ENCODE measurements at places on chromosomes 11 and 22.

GRCh38 chr11:563066-563811, 2.5 kb downstream of the RASSF7 start:
- no peak for DNase-seq

GRCh38 chr22:27843441-27843840, 41.9 kb upstream of the MN1 start:
- no peak for DNase-seq

GRCh38 chr11:15158351-15159015, 43.8 kb downstream of the INSC start:
- DNase-seq: no peak

GRCh38 chr11:3169255-3170043, 4.3 kb upstream of the OSBPL5 start:
- DNase-seq: peak; percentile 18

DNA sequence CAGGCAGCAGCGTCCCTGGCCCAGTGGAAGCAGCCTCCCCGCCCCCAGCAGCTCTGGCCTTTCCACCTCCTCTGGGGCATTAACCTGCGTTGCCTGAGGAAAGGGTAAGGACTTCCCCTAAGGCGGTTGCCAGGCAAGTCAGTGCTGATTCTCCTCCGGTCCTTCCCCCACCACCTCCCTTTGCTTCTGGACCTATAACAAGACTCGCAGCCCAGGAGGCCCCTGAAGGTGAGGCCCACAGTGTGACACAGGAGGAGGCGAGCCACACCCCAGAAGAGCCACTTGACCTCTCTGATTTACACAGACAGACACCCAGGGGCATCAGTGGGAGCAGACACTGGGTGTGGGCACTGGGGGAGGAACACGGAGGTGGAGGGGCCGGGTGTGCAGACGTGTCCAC, 35.4 kb downstream of the ASCL2 start:
- no peak for DNase-seq

DNA sequence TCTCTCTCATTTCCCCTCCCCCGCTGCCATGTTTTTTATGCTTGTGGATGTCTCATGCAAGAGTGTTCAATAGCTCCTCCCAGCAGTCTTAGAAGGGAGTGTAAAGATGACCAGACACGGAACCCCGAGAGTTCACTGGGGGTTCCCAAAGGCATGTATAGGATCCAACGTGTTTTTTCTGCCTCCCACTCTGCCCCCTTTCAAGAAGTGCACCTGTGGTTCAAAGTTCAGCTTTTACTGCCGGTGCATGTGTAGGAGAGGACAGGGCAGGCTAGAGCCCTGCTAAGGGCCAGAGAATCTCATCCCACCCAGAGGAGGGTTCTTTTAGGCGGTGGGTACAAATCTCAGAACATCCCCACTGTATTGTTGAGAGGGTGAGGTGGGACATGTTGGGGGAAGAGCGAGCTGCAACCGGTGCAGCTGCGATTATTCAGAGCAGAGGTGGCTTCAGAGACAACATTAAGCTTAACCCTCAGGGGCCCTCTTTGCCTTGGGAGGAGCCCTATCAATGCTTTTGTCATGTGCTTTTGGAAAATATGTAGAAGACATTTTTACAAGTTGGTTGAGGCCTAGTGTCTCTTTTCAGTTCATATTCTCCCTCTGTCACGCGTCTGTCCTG, 14.5 kb downstream of the MIF start:
- DNase-seq: no peak

DNA sequence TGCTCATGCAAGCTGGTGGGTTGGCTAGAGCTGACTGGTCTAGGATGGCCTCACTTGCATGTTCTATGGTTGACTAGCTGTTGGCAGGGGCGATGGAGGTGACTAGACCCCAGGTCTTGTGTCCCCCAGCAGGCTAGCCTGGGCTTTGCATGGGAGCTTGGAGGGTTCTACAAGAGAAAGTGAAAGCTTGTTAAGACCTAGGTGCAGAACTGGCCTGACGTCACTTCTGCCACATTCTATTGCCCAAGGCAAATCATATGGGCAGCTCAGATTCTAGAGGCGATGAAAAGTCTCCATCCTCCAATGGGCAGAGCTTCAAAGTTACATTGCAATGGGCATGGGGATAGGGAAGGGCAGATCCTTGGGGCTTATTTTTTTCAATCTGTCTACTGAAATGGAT, 170.9 kb downstream of the MIAT start:
- DNase-seq: no peak

- no peak for DNase-seq
Measured at GRCh38 chr11:117669062-117669461, 128.0 kb downstream of the DSCAML1 start.

DNA sequence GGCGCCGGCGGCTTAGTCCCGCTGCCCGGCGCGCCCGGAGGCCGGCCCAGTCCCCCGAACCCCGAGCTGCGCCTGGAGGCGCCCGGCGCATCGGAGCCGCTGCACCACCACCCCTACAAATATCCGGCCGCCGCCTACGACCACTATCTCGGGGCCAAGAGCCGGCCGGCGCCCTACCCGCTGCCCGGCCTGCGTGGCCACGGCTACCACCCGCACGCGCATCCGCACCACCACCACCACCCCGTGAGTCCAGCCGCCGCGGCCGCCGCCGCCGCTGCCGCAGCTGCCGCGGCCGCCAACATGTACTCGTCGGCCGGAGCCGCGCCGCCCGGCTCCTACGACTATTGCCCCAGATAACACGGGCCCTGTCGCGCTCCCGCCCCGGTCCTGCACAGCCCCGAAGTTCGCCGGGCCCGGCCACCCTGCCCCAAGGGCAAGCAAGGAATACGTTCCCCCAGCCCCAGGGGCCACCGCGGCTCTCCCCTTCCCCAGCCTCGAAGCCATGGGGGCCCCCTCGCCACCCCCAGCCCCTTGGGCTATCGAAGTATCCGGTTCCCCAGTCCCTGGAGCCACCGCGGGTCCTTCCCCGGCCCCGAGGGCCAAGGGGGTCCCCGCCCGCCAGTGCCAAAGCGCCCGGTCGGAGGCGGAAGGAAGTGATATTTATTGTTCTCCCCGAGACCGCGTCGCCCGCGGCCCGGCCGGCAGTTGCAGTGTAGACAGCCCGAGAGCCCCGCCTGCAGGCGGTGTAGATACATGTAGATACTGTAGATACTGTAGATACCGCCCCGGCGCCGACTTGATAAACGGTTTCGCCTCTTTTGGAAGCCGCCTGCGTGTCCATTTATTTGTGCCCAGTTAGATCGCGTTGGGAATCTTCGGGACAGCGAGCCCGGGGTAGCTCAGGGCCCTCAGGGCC, 6.2 kb downstream of the TBX1 start:
- DNase-seq: peak; percentile 42

GRCh38 chr22:36028646-36029405, at the start of gene RBFOX2:
Gene RBFOX2 (minus strand): TSS chr22:36028824. CDS start chr22:36028425, 399 bp downstream.
- DNase-seq: peak; percentile 78

DNA sequence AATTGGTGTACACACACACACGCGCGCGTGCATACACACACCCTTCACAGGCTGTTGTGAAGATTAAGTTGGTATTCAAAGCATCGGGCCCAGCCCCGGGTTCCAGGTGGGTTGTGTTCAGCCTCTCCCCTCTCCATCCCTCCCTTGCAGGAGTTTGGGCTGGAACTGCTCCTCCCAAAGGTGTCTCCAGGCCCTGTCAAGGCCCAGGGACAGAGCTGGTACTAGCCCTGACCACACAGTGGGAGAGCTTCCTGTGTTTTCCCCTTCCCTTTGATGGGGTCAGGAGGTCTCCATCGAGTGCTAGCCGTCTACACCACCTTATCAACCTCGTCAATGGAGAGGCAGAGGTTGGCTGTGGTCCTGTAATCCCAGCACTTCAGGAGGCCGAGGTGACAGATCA, 36.5 kb upstream of the CSNK1E start:
- no peak for DNase-seq

DNA sequence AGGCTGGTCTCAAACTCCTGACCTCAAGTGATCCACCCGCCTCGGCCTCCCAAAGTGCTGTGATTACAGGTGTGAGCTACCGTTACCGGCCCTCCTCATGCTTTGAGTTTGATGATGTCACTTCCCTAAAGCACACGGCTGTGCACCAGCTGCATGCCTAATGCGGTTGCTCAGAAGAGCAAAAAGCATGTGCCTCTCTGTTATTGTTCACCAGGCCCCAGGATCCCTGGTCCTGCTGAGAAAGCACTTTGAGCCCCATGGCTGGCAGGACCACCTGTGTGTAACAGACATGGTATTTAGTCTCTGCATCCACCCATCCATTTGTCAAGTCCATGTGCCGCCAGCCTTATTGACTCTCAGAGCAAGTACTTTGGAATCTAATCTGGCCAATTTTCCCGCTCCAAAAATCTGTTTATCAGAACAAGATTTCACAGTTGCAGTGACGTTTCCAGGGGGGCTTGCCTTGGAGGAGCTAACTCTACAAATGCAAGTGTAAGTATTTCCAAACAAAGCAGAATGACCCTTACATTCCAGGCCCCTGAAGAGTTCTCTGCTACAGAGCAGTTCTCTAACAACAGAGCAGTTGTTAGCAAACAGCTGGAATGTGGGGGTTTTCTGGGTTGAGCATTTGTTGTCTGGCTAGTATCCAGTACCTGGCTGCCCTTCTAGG, 89.4 kb downstream of the LDLRAD3 start:
- DNase-seq: no peak

GRCh38 chr11:69374110-69374945, 80.4 kb downstream of the MYEOV start:
- no peak for DNase-seq

DNA sequence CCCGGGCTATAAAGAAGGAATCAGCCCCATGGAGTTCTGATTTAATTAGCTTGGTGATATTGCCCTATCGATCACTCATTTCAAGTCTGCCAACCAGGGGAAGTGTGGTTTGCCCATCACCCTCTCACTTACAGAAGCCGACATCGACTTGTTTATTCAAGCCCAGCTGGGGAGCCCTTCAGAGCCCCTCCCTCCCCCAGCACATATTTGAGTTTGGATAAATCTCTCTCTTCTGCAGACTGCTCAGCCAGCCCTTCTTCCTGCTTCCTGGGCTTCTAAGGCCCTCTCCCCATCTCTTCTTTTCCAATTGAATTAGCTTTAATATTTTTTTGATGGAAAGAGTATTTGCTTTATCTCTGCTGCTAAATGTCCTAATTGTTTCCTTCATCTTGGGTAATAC, 299.0 kb downstream of the MIAT start:
- DNase-seq: no peak

GRCh38 chr11:47523490-47524225, 29.3 kb downstream of the CELF1 start:
- peak; percentile 32 for DNase-seq

DNA sequence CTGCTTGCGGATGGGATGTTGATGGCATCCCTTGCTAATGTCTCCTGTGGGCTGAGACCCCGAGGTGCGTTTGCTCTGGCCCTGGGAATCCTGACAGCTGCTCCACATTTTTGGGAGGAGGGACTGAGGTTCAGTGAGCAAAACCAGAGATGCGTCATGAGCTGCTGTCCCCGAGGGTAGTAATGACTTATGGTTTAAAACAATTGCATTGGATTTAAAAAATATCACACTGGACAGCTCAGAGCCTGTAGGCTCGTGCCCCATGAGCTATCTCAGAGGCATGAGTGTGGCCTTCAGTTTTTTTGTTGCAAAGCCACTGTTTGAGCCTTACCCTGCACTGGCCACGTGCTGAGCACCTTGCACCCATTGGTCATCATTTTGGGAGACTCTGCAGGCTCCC, 20.9 kb upstream of the PARVG start:
- no peak for DNase-seq

- DNase-seq: no peak
Measured at GRCh38 chr22:22693531-22693884, 49.1 kb downstream of the GGTLC2 start.

- no peak for DNase-seq
Measured at GRCh38 chr11:78659326-78660270, 84.9 kb upstream of the NARS2 start.

DNA sequence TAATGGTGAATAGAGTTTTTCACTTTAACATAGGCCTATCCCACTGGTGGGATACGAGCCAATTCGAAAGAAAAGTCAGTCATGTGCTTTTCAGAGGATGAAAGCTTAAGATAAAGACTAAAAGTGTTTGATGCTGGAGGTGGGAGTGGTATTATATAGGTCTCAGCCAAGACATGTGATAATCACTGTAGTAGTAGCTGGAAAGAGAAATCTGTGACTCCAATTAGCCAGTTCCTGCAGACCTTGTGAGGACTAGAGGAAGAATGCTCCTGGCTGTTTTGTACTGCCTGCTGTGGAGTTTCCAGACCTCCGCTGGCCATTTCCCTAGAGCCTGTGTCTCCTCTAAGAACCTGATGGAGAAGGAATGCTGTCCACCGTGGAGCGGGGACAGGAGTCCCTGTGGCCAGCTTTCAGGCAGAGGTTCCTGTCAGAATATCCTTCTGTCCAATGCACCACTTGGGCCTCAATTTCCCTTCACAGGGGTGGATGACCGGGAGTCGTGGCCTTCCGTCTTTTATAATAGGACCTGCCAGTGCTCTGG, at the start of gene TYR:
Gene TYR, plus strand, starts transcription at position 185 of the 541 bp plus-strand sequence. Its CDS starts 79 bp downstream, at position 264.
- no peak for DNase-seq

GRCh38 chr11:20762980-20763379, 93.6 kb downstream of the NELL1 start:
- no peak for DNase-seq

- no peak for DNase-seq
Measured at GRCh38 chr11:75450236-75450635, 17.2 kb upstream of the KLHL35 start.

DNA sequence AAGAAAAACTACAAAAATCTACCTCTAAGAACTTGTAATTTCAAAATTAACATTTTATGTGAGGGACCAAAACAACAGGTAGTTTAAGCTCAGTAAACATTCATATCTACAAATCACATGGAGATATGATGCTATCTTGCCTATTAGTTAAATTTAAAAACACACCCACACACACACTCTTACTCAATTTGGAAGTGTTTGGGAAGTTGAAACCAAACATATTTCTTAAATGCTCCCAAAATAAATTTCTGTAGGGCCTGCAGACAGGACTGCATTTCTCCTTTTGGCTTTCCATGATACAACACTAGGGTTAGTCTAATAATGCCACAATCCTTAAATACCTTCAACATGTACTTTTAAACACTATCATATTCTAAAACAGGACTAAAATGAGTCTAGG, 7.0 kb downstream of the PITPNB start:
- no peak for DNase-seq

DNA sequence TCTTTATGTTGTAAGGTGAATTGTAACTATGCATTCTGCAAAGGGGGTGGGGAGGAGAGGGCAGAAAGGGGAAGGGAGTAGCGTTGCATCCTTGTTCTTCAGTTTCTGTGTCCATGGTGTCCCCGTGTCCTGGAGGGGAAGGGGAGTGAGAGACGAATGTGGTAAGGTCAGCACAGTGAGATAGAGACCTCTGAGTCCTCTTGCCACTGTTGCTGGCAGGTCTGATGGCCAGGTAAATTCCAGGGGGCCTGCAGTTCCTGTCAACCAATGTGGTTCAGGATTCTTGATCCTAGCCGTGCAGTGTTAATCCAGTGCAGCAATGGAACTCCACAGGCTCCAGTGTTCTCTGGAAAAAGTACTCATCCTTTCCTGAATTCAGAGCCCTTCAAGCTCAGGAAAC, 14.6 kb upstream of the ADSL start:
- no peak for DNase-seq

- no peak for DNase-seq
Measured at GRCh38 chr11:63907808-63908530, 9.0 kb downstream of the RCOR2 start.

- DNase-seq: no peak
Measured at GRCh38 chr22:50548921-50549790, 3.5 kb downstream of the KLHDC7B start.

All from activated CD4-positive, alpha-beta T cell treated with anti-CD3 and anti-CD28 coated beads for 4 hours (primary cell).